ENCODE measurements at places on chromosomes 1 and 21.

GRCh38 chr1:105483436-105483835 is 1573.0 kb upstream of the PRMT6 start:
- no peak for DNase-seq

GRCh38 chr1:156009404-156009803 is 11.3 kb downstream of the SSR2 start:
- DNase-seq, result no peak

DNA sequence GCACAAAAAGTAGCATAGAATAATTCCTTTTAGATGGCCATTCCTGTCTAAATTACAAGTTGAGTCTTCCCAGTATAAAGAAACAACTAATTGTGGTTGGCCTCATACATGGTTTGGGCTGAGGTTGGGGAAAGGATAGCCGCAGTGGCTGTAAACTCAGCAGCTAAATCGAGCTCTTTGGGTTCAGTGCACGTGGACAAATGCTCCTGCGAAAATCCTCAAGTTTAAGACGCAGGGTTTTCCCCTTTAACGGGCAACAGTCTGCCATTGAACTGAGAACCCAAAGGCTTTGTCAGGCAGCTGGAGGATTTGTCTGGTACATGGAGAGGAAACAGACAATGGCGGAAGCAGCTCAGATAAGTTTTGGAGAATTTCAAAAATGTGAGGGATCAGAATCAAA is 331.9 kb downstream of the TGFB2 start:
- DNase-seq, result no peak

- DNase-seq, result no peak
Measured at GRCh38 chr1:64060611-64061302, 142.7 kb upstream of the UBE2U start.

DNA sequence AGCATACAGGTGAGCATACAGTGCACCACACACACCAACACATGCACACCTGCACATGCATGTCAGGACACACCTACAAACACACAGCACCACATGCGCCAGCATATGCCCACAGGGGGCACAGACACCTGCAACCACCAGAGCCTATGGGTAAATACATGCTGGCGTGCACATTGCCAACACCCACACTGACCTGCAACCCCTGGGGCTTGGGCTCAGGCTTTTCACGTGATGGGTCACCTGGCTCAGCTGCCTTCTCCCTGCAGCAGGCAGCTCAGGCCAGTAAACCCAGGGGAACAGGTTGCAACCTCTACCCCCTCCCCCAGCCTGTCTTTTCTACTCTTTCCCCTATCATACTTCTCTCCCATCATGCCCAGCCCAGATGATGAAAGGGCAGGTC is 8.1 kb downstream of the CD247 start:
- DNase-seq, result no peak

DNA sequence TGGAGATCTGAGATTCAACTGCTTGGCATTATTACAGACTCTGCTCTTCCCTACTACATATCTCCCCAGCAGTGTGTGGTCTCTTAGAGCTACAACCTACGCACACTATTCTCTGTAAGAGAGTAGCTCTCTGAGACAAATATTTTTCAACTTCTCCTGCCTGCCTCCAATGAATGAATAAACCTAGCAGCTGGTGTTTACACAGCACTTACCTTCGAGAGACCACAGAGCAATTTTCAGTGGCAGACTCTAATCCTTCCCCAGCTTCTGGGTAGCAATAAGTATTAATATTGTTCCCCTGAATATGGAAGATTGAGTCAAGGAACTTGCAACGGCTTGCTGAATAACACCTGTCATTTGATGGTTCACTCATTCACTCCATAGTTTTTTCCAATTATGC is 350.9 kb upstream of the SPAG17 start:
- no peak for DNase-seq

- DNase-seq, result peak; percentile 95
Measured at GRCh38 chr1:236514703-236515442, 8.9 kb upstream of the LGALS8 start.

- DNase-seq, result no peak
Measured at GRCh38 chr1:87180682-87181081, 148.0 kb upstream of the LMO4 start.

GRCh38 chr1:172180501-172181285 is 239.8 kb upstream of the C1orf105 start:
- no peak for DNase-seq

GRCh38 chr21:36690628-36691554 is 8.0 kb upstream of the SIM2 start:
- DNase-seq, result no peak

DNA sequence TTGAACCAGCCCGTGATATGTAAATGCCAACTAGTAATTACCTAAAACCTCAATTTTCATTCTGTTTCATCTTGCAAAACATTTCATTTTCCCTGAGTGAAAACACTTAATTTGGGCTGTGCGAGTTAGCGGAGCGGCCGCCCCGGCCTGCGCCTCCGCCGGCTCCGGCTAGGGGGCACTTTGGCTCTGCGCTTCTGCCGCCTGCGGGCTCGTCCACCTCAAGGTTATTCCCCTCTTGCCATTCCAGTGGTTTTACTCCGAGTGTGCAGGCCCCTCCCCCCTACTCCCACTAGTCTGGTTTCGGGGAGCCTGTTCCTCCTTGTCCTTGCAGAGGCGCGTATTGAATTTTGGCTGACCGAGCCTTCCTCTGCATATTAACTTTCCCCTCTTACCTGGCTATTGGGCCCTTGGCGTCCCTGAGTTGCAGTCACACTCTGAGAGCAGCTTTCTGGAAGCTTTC is 55.6 kb downstream of the PEX14 start:
- no peak for DNase-seq

DNA sequence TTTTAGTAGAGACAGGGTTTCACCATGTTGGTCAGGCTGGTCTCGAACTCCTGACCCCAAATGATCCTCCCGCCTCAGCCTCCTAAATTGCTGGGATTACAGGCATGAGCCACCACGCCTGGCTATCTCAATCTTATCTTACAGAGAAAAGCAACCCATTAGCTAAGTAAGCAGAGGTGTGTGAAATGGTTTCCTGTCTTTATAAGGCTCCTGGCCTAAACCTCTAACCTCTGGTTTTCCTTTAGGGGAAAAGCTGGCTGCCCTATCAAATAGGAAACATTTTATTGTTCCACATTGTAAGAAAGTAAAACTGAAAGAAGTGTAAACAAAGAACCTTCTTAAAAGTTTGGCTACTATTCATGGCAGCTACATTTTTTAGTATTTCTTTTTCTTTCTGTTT is 78.3 kb upstream of the MORC3 start:
- DNase-seq, result no peak

DNA sequence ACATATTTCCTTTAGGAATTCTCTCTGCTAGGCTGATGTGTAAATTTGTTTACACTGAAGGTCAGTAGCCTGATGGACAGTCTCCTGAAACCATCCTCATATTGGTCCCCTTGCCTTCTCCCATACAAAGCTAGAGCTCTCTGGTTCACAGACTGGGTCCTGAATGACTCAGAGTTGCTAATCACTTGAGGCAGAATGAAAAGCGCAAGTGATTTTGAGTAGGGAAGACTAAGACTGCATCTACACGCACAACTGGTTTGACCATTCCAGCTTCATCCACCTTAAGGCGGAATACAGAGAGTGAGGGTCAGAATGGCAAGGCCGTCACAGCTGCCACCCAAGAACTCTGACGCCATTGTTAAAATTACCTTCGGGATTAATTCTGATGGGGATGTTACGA is 70.2 kb upstream of the KIF26B start:
- no peak for DNase-seq

- peak; percentile 69 for DNase-seq
Measured at GRCh38 chr1:62904856-62905225, 120.9 kb downstream of the ATG4C start.

GRCh38 chr1:197695961-197696360 is 79.3 kb downstream of the DENND1B start:
- no peak for DNase-seq

DNA sequence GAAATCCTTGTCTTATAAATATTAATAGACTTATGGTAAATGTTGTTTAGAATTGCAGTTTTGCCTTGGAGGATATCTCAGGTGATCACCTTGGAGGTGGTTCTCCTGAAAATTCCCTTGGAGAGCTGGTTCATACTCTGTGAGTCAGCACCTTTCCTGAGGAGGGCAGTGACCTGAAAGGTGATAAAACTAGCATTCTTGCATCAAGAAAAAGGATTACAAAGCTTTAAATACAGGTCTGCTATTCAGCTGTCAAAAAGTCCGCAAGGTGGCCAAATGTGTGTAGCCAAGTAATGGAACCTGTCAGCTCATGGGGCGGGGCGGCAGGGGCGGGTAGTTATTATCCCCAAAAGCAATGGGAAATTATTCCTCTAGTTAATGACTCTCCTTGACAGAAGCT is 52.8 kb upstream of the EDARADD start:
- DNase-seq, result peak; percentile 58

DNA sequence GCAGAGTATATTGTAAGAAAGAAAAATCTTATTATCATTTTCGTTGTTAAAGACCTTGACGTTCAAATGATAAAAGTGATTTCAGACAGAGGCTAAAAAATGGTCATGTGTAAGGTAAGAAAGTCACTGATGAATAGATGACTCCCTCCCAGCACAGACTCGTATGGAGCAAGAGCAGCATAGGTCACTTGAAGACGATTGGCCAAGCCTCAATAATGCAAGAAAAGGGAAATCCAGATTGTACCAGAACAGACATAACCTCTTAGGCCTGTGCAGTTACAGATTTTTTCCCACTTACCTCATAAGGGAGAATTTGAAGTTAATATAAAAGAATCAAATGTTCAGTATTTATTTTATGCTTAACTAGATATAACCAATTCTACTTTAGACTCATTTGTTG is 16.3 kb upstream of the OLFML2B start:
- DNase-seq, result no peak

GRCh38 chr1:119298687-119299303 is 69.8 kb upstream of the HAO2 start:
- peak; percentile 81 for DNase-seq

DNA sequence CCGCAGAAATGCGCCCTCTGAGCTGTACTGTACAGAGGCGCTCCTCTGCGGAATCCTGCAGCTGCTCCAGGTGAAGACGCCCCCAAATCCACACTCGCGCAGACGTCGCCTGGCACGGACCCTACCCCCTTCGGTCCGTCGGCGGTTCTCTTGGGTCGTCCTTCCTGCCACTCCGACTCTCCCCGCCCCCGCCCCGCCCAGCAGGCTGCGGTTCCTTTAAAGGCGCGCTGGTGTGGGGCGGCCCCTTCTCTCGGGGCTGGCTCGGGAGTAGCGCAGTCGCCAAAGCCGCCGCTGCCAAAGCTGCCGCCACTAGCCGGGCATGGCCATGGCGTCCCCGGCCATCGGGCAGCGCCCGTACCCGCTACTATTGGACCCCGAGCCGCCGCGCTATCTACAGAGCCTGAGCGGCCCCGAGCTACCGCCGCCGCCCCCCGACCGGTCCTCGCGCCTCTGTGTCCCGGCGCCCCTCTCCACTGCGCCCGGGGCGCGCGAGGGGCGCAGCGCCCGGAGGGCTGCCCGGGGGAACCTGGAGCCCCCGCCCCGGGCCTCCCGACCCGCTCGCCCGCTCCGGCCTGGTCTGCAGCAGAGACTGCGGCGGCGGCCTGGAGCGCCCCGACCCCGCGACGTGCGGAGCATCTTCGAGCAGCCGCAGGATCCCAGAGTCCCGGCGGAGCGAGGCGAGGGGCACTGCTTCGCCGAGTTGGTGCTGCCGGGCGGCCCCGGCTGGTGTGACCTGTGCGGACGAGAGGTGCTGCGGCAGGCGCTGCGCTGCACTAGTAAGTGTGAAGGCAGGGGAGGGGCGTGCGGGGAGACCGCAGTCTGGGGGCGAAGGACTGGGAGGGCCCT is at the start of gene RASSF5:
Gene RASSF5 (plus strand): TSS at position 248 of the 846 bp plus-strand sequence. CDS start 72 bp downstream, at position 320.
- peak; percentile 60 for DNase-seq

DNA sequence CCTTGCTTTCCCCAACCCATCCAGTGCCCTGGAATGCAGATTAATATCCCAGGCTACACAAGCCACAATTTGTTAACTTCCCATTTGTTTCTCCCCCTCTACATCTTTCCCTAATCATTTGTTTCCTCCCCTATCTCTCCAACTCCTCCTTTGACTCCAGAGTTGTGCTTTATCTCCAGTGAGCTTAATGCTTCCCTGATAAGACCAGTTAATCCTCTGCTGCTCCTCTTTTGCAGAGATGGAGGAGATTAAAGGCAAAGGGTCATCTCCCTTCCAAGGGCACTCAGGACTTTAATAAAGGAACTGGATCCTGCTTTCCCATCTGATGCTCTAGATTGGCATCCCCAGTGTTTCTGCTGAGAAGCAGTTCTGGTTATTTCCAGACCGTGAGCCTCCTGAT is 7.1 kb downstream of the FAM78B start:
- no peak for DNase-seq

DNA sequence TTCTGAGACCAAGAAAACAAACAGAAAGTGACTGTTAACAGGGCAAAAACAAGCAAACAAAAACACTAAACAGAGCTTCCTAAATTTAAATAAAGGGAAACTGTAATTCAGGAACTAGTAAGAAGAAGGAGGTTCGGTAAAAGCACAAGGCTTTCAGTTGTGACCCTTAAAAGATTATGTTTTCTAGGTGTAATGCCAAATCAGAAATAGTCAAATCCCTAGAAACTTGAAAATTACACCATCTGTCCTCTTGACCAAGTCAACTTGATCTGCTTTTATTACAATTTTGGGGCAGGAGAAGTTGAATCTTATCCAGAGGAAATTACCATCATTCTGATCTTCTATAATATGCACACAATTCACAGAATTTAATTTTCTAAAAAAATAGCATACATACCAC is 754.0 kb upstream of the ADGRL4 start:
- DNase-seq, result no peak

GRCh38 chr21:35838350-35838749 is 222.0 kb downstream of the SETD4 start:
- DNase-seq, result no peak

DNA sequence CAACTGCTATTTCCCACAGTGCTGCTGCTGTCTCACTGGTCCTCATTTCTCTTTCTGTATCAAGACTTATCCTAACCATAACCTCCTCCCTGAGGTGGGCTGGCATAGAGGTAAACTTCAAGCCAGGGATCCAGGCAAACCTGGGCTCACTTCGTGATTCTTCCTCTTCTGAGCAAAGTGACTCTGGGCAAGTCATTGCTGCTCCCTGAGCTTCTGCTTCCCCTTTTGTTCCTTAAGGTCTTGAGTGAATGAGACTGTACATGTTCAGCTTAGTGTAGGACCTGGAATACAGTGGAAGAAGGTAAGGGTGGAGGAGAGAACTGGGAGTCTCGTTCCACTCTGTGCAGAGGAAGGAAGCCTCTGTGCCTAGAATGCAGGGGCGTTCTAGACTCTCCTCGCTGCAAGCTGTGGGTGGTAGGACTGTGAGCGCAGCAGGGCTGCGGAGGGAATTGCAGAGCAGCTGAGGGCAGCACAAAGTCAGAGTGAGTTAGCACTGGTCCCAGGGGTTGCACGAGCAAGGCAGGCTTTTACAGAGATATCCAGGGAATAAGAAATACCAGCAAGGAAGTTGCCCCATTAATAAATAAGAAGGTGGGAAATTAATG is 11.4 kb upstream of the ERI3 start:
- DNase-seq, result no peak
